ENCODE measurements at places on chromosomes 3 and 15.

DNA sequence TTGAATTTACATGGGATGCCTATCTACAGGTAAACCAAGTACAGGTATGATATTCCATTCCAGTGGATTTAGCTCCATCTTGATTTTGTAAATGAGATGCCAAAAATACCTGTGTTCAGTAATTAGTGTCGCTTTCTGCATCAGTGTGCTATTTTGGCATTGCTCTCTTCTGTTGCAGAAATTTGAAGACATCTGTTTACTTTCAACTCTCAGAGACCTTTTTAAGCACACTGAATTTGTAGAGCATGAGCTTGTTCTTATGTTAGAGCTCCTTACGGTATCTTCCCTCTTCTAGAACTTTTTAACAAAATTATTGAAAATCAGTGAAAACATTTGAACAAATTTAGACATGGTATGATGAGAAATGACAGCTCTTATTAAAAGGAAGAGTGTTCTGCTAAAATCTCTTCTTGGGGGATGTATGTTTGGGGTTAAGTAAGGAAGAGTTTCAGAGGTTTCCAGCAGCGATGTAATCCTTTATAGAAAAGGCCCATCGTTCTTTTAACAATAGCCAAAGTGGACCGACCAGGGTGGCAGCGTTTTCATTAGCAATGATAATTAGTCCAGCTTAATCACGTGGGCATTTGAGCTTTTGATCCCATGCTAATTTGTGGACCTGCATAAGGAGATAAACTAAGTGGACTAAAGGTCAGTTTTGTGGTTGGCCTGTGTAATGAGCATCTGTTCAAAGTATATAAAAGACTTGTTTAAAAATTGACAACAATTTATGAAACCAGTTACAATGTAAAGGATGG is 385.4 kb downstream of the PTPRG start:
- DNase-seq: no peak

GRCh38 chr3:172314591-172315160 is 133.6 kb downstream of the GHSR start:
- no peak for DNase-seq

- no peak for DNase-seq
Measured at GRCh38 chr3:103295974-103296570, 861.3 kb downstream of the ZPLD1 start.

DNA sequence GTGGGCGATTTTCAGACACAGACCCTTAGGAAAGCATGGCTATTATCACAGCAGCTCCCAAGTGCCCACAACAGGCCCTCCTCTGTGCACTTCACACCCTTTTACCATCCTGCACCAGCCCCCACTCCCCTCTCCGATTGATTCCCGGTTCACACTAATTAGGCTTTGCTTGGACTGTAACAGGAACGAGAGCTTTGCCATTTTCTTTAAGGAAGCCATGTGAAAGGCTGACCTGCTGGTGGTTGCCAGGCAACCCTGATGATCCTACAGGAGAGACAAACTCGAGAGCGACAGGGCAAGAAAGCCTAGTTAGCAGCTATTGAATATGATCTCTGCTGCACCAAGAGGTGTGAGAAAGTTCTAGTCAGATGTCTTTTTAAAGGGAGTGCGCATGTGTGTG is 28.2 kb upstream of the DET1 start:
- DNase-seq: no peak

GRCh38 chr3:164467007-164467406 is 611.3 kb downstream of the SI start:
- DNase-seq: no peak

GRCh38 chr3:65170390-65171042 is 482.7 kb upstream of the ADAMTS9 start:
- DNase-seq: no peak

DNA sequence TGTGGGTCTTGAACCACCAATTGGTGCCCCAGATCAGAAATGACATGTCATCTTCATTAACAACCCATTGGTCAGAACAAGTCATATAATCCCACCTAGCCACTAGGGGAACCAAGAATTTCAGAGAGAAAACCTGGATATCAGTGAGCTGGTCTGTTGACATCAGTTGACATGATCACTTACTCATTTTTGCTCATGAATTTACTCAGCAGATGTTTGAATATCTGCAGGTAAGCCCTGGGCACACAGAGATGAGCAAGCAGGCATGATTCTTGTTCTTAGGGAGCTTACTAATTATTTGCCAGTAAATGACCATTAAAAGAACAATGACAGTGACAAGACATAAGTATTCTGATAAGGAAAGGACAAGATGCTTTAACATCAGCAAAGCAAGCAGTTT is 64.3 kb upstream of the PLCL2 start:
- no peak for DNase-seq
